IMR-90 (cell line): ENCODE measurements at places on chromosomes 2 and 18. TPM values are rescaled to one million over a fixed set of nuclear protein-coding genes. Genes with fewer than 3 reads are reported as not detected.

INPP4A gene
- polyA plus RNA-seq: 14.5 and 16.5 TPM in 2 replicates

NHEJ1 gene
- 11.9 and 12.5 TPM in 2 replicates for polyA plus RNA-seq

RBKS gene
- 1.1 and 1.4 TPM in 2 replicates for polyA plus RNA-seq

NEB gene
- polyA plus RNA-seq: not detected in 2 replicates

CAD gene
- polyA plus RNA-seq: 38.7 and 45.8 TPM in 2 replicates

CDH19 gene
- not detected in 2 replicates for polyA plus RNA-seq
